ENCODE measurements at places on chromosomes 11 and 22. TPM values are rescaled to one million over a fixed set of nuclear protein-coding genes. Genes with fewer than 3 reads are reported as not detected.

Gene GRAP2
- not detected for total RNA-seq

Gene PGR
- total RNA-seq, result not detected

Gene IGSF22
- not detected for total RNA-seq

Gene KDELR3
- 17.9 TPM for total RNA-seq

Gene CST6
- total RNA-seq, result not detected

Gene MMP3
- total RNA-seq, result 0.48 TPM

Gene FGF3
- total RNA-seq, result not detected

Gene CD3G
- not detected for total RNA-seq

Gene OR56A1
- total RNA-seq, result not detected

Gene MMP13
- total RNA-seq, result not detected

Gene TIMM8B
- total RNA-seq, result 70.1 TPM
